Activated CD4-positive, alpha-beta T cell treated with anti-CD3 and anti-CD28 coated beads for 36 hours (primary cell): ENCODE measurements at places on chromosomes 5 and 9. TPM values are rescaled to one million over a fixed set of nuclear protein-coding genes. Genes with fewer than 3 reads are reported as not detected.

Gene POU5F2
- 0.43 TPM for total RNA-seq

Gene ZDHHC21
- total RNA-seq: 5.1 TPM

Gene FAM13B
- 14.0 TPM for total RNA-seq

Gene UAP1L1
- 12.5 TPM for total RNA-seq

Gene OCLN
- total RNA-seq: 2.1 TPM

Gene IRX4
- not detected for total RNA-seq

Gene ENTPD2
- total RNA-seq: not detected

Gene PDE6A
- total RNA-seq: not detected

Gene DMRTA1
- not detected for total RNA-seq

Gene CDH6
- total RNA-seq: not detected

Gene CRHBP
- total RNA-seq: 0.27 TPM

Gene GFI1B
- total RNA-seq: 0.19 TPM

Gene NADK2
- total RNA-seq: 16.1 TPM

GRCh38 chr5:10555277-10555684, 8.6 kb upstream of the ANKRD33B start:
- DNase-seq: no peak
- H3K4me1 ChIP-seq: peaks cover 6% of the 10 kb centered on the region
- no peak overlapping the region for H3K4me3 ChIP-seq
- peaks cover 7% of the 10 kb centered on the region for H3K27me3 ChIP-seq

GRCh38 chr9:130938652-130939404, at the start of gene FIBCD1:
Gene FIBCD1 (minus strand): TSS chr9:130939247. CDS start chr9:130938607, 640 bp downstream.
- H3K4me3 ChIP-seq: peak within 1 kb of the TSS; percentile 55
- peaks cover 43% of the 10 kb centered on the region for H3K27me3 ChIP-seq
- peaks cover 9% of the 10 kb centered on the region for H3K4me1 ChIP-seq
- peak; percentile 51 for DNase-seq
- H3K27ac ChIP-seq: no peak within 1 kb of the TSS
- no peaks in the 10 kb centered on the region for H3K36me3 ChIP-seq

GRCh38 chr5:158273035-158273434, 414.1 kb upstream of the CLINT1 start:
- H3K4me3 ChIP-seq: no peak overlapping the region
- DNase-seq: no peak
- no peak overlapping the region for H3K27ac ChIP-seq
- no peaks in the 10 kb centered on the region for H3K4me1 ChIP-seq
- no peaks in the 10 kb centered on the region for H3K36me3 ChIP-seq

- H3K4me3 ChIP-seq: no peak overlapping the region
- no peaks in the 10 kb centered on the region for H3K27me3 ChIP-seq
- H3K27ac ChIP-seq: no peak overlapping the region
- no peaks in the 10 kb centered on the region for H3K4me1 ChIP-seq
Observed at GRCh38 chr9:80797831-80798688, 891.3 kb downstream of the TLE1 start.

DNA sequence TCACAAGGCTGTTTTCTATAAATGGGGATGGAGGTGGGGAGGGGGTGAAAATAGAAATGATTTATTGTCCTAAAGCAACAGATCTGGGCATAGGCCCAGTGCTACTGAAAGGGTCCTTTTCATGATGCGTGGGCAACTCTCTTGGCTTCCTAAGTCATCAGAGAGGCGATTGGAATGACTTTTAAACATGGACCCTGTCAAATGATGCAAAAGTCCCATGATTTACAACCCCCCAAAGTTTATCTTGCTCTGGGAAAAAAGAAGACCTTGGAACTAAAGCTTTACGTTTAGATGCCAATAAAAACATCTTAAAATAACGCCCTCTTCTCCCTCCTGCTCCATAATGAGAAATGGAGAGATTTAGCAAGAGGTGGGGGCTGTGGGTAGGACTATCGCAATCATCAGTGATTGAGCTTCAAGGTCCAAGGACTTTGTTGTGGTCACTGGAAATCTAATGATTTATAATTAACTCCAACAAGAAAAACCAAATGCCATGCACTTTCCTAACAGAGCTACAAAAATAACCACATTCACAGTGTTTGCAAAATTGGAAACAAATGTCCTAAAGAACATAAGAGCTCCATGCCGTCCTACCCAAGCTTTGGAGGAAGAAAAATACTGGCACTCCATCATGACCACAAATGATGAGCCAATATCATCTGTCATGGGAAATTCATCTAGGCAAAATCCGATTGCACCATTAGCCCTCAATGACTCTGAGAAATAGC, 167.5 kb upstream of the CLINT1 start:
- H3K27ac ChIP-seq: no peak overlapping the region
- no peaks in the 10 kb centered on the region for H3K36me3 ChIP-seq

- no peaks in the 10 kb centered on the region for H3K4me1 ChIP-seq
- no peak overlapping the region for H3K27ac ChIP-seq
- H3K27me3 ChIP-seq: peaks cover 4% of the 10 kb centered on the region
- no peaks in the 10 kb centered on the region for H3K36me3 ChIP-seq
- no peak overlapping the region for H3K4me3 ChIP-seq
Observed at GRCh38 chr5:157126-157715, 34.1 kb upstream of the LRRC14B start.

GRCh38 chr5:33675958-33676464, 215.8 kb downstream of the ADAMTS12 start:
- H3K36me3 ChIP-seq: no peaks in the 10 kb centered on the region
- no peak overlapping the region for H3K4me3 ChIP-seq
- H3K27me3 ChIP-seq: no peaks in the 10 kb centered on the region
- no peaks in the 10 kb centered on the region for H3K4me1 ChIP-seq

DNA sequence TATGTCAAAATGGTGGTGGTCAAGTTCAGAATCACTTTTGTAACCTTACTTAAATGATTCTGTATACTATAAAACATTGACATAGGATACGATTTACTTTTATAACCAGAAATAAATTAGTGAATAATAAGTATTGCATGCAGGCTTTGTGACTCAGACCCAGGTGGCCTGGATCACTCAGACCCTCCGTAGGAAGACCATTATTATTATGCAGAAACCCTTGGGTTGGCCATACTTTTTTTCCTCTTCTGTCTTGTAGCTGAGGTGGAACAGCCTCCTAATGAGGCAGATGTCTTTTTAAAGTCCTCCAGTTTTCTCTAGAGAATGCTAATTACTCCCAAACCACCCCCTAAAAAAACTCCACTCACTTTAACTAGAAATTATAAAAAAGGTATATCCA, 121.9 kb downstream of the LPAR1 start:
- no peak overlapping the region for H3K4me3 ChIP-seq
- no peaks in the 10 kb centered on the region for H3K27me3 ChIP-seq
- no peaks in the 10 kb centered on the region for H3K36me3 ChIP-seq
- no peak overlapping the region for H3K27ac ChIP-seq

GRCh38 chr5:87787625-87788256, 375.0 kb upstream of the CCNH start:
- no peaks in the 10 kb centered on the region for H3K36me3 ChIP-seq
- no peak overlapping the region for H3K4me3 ChIP-seq
- H3K27me3 ChIP-seq: peaks cover 14% of the 10 kb centered on the region
- DNase-seq: no peak
- H3K4me1 ChIP-seq: no peaks in the 10 kb centered on the region

GRCh38 chr5:55650386-55650785, 61.7 kb downstream of the SLC38A9 start:
- no peak overlapping the region for H3K4me3 ChIP-seq
- peaks cover 17% of the 10 kb centered on the region for H3K36me3 ChIP-seq
- DNase-seq: no peak
- peaks cover 23% of the 10 kb centered on the region for H3K4me1 ChIP-seq
- no peaks in the 10 kb centered on the region for H3K27me3 ChIP-seq

DNA sequence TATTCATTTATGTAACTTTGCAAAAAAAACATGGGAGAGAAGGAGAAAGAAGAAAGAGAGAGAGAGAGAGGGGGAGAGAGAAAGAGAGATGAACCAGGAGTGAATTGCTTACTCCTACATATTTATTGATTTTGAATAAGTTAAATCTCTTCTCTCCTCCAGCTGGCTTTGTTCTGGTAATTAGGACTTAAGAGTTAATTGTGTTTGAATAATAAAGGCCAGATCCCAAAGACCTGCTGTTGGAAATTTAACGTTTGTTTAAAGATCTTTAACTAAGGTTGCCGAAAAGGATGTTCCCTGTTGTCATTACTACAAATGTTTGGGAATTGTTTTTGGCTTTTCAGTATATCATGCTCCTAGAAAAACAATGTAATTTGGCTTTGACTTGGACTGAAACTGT, 473.0 kb downstream of the TUSC1 start:
- H3K4me3 ChIP-seq: no peak overlapping the region
- DNase-seq: no peak
- no peaks in the 10 kb centered on the region for H3K27me3 ChIP-seq
- H3K36me3 ChIP-seq: no peaks in the 10 kb centered on the region
- no peak overlapping the region for H3K27ac ChIP-seq

- no peaks in the 10 kb centered on the region for H3K27me3 ChIP-seq
- H3K36me3 ChIP-seq: peaks cover 81% of the 10 kb centered on the region
- H3K27ac ChIP-seq: peak overlapping the region; percentile 89
- DNase-seq: no peak
- peak overlapping the region; percentile 10 for H3K4me3 ChIP-seq
Observed at GRCh38 chr5:157253547-157253946, 12.4 kb upstream of the CYFIP2 start.

- no peak overlapping the region for H3K4me3 ChIP-seq
- H3K4me1 ChIP-seq: peaks cover 48% of the 10 kb centered on the region
- no peak for DNase-seq
- H3K36me3 ChIP-seq: peaks cover 27% of the 10 kb centered on the region
- H3K27ac ChIP-seq: peak overlapping the region; percentile 63
Observed at GRCh38 chr5:68303754-68304420, 88.3 kb downstream of the PIK3R1 start.

- H3K4me1 ChIP-seq: no peaks in the 10 kb centered on the region
- H3K4me3 ChIP-seq: no peak overlapping the region
- no peak overlapping the region for H3K27ac ChIP-seq
- no peaks in the 10 kb centered on the region for H3K36me3 ChIP-seq
- DNase-seq: no peak
Observed at GRCh38 chr5:17897776-17898175, 263.5 kb downstream of the TAF11L14 start.

DNA sequence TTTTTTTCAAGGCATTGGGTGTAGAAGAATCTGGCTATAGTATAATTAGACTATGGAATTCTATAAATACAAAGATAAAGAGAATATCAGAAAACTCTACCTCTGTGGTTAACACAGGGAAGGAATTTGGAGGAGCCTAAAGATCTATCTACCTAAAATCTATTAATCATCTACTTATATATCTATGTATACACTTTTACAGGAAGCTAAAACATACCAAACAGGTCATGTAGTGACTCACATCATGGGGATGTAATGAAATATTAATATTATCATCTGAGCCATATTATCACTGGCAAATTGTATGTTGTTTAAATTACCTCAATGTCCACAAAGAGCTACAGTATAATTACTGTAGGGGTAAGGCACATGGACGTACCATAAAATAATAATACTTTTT, 1748.2 kb downstream of the EFNA5 start:
- H3K27me3 ChIP-seq: no peaks in the 10 kb centered on the region
- no peak for DNase-seq
- no peak overlapping the region for H3K27ac ChIP-seq

GRCh38 chr9:136045595-136046553, 49.2 kb downstream of the NACC2 start:
- no peak overlapping the region for H3K4me3 ChIP-seq
- no peaks in the 10 kb centered on the region for H3K27me3 ChIP-seq
- H3K27ac ChIP-seq: no peak overlapping the region
- DNase-seq: no peak
- peaks cover under 1% of the 10 kb centered on the region for H3K36me3 ChIP-seq

DNA sequence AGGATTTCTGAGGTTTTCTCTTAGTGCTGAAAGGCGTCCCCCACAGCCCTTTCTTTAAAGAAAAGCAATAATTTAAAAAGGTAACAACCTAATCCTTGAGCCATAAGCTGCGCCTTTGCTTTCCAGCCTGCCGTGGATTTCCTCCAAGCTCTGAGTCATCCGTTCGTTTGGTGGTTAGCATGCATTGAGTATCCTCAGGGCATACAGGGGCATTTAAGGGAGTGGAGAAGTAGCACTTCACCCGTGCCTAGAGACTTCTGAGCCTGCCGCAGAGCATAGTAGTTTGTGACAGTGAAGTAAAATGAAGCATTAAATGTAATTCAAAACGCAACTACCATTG, 892 bp upstream of the TNC start:
- no peak overlapping the region for H3K27ac ChIP-seq
- no peaks in the 10 kb centered on the region for H3K36me3 ChIP-seq
- H3K4me3 ChIP-seq: no peak overlapping the region
- peaks cover 63% of the 10 kb centered on the region for H3K27me3 ChIP-seq
- DNase-seq: peak; percentile 11

- peaks cover 6% of the 10 kb centered on the region for H3K27me3 ChIP-seq
- H3K4me3 ChIP-seq: no peak overlapping the region
- no peaks in the 10 kb centered on the region for H3K36me3 ChIP-seq
Observed at GRCh38 chr5:130166839-130167490, 262.7 kb downstream of the CHSY3 start.

DNA sequence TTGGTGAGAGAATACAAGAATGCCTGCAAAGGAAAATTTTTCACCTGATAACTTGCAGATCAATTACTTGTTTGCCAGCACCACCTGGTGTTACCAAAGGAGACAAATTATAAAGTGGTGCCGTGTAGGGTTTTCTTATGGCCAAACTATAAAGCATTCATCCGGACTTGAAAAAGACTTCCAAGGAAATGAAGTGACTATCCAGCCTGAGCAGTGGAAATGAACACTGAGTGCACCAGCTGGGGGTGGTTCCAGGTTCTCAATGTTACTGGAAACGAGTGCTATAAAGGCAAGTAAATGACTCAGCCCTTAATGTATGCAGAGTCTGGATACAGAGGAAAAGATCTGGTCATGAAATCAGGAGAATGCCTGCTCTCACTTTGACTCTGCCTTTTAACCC, 113.1 kb downstream of the DNAH5 start:
- H3K27ac ChIP-seq: no peak overlapping the region
- H3K4me3 ChIP-seq: no peak overlapping the region
- H3K4me1 ChIP-seq: no peaks in the 10 kb centered on the region
- H3K36me3 ChIP-seq: no peaks in the 10 kb centered on the region
- DNase-seq: no peak

DNA sequence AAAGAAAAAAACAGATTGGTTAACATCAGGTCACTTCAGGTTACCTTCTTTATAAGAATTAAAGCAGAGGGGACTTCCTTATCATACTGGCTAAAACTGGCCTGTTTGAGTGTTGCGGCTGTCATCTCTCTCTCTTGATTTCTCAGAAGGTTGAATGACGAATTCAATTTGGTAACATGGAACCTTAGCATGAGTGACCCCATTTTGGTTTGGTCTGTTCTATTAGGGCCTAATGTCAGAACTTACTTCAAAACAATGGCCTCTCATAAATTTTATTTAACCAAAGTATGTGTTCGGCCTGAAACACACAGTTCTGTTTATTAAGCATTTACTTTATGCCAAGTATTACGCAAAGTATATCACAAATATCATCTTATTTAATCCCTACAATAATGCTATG, 147.5 kb downstream of the CAAP1 start:
- H3K27ac ChIP-seq: no peak overlapping the region
- no peaks in the 10 kb centered on the region for H3K36me3 ChIP-seq
- DNase-seq: no peak
- no peaks in the 10 kb centered on the region for H3K4me1 ChIP-seq
- H3K4me3 ChIP-seq: no peak overlapping the region
- peaks cover 2% of the 10 kb centered on the region for H3K27me3 ChIP-seq

- DNase-seq: no peak
- no peaks in the 10 kb centered on the region for H3K4me1 ChIP-seq
- no peak overlapping the region for H3K4me3 ChIP-seq
- no peaks in the 10 kb centered on the region for H3K36me3 ChIP-seq
- H3K27me3 ChIP-seq: no peaks in the 10 kb centered on the region
Observed at GRCh38 chr5:67536866-67537265, 340.3 kb upstream of the CD180 start.
